Hypothalamus (tissue), 51 donors: ENCODE measurements at places on chromosomes 16 and 17.

- peak; percentile 11 for DNase-seq
These were observed 67.3 kb downstream of the ZNF423 start for GRCh38 chr16:49788572-49788971.

DNA sequence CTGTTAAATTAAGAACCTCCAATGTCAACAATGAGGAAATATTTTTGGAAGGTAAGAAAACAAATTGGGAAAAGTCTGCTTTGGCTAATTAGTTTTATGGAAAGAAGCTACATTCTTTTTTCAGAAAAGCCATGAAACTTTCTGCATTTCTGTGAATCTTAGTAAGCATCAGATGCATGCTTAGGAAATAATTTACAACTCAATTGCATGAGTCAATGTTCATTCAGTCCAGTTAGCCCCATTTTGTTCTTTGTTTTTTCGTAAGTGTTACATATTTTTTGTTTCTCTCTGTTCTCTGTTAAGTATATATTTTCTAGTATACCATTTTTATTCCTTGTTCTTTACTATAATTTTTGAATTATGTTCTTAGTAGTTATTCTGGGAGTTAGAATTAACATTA lies 195.2 kb upstream of the KIF2B start:
- no peak for DNase-seq

DNA sequence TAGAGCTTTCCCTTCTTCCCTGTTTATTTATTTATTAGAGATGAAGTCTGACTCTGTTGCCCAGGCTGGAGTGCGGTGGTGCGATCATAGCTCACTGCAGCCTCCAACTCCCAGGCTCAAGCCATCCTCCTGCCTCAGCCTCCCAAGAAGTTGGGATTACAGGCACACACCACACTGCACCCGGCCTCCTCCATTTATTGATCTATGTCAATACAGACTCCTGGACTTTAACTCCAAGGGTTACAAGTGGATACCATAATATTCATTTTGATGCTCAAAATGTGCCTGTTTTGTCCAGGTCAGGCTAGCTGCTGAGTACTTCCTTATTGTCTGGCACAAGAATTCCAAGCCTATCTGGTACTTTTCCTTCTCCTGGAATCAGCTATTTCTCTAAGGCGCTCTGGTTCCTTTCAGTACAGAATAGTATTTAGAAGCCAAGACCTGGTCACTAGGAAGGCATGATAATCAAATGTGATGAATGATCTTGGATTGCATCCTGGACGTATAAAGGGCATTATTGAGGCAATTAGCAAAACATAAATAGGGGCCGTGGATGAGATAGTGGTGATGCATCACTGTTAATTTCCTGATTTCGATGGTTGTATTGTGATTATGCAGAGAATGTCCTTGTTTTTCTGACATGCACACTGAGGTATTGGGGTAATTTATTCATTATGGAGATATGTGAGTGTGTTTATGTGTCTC lies 21.7 kb downstream of the IL4R start:
- no peak for DNase-seq

- DNase-seq: peak; percentile 32
These were observed 13.6 kb upstream of the EEF2K start for GRCh38 chr16:22192261-22193062.

DNA sequence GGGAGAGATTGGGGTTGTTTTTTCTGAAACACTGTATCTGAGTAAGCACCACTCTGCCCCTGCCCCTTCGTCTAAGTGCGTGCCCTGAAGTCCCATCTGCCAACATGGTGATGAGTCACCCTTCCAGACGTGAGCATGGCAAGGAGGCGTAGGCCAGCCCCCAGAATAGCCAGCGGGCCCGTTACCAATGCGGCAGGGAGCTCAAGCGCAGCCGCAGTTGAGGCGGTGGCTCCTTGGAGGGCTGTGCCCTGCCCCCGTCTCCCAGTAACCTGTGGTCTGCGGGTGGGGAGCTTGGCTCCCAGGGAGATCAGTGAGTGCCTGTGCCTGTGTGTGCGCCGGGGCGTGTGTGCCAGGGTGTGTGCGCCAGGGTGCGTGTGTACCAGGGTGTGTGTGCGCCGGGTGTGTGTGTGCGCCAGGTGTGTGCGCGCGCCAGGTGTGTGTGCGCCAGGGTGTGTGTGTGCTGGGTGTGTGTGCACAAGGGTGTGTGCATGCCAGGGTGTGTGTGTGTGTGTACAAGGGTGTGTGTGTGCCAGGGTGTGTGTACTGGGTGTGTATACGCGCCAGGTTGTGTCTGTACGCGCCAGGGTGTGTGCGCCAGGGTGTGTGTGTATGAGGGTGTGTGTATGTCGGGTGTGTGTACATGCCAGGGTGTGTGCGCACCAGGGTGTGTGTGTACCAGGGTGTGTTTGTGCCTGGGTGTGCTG lies 98.6 kb upstream of the CHMP6 start:
- no peak for DNase-seq

- no peak for DNase-seq
These were observed 6.0 kb downstream of the SOX9 start for GRCh38 chr17:72126575-72127486.

GRCh38 chr17:67376415-67376736 lies 705 bp upstream of the PITPNC1 start:
- DNase-seq: no peak

- DNase-seq: no peak
These were observed 63.3 kb downstream of the TUBD1 start for GRCh38 chr17:59829217-59830006.

DNA sequence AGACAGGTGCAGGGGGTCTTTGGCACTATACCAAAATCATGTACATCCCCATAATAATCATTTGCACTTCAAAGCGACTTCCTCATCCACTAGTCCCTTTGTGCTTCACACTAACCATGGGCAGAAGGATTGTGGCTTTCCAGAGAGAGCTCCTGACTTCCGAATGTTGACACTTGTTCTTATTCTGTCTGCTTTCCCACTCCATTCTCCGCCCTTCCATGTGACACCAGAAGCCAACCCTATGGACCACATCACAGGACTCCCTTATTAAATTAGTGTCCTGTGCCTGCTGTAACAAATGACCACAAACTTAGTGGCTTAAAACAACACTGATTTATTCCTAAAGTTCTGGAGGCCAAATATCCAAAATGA lies 91.6 kb downstream of the CMC2 start:
- no peak for DNase-seq

GRCh38 chr17:76714822-76715495 lies 4.2 kb upstream of the MXRA7 start:
- peak; percentile 29 for DNase-seq

DNA sequence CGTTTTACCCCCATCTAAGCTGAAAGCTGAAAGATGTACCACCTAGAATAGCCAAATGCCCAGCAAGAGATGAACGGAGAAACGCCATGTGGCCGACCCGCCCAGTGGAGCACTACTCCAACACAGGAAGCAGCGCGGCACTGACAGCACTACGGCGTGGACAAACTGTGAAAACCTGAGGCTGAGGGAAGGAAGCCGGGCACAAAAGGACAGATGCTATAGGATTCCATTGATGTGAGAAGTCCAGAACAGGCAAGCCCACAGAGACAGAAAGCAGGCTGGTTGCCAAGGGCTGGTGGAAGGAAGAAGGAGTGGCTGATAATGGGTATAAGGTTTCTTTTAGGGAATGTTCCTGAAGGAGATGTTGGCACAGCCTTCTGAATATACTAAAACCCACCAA lies 29.4 kb upstream of the SLC38A8 start:
- DNase-seq: no peak

DNA sequence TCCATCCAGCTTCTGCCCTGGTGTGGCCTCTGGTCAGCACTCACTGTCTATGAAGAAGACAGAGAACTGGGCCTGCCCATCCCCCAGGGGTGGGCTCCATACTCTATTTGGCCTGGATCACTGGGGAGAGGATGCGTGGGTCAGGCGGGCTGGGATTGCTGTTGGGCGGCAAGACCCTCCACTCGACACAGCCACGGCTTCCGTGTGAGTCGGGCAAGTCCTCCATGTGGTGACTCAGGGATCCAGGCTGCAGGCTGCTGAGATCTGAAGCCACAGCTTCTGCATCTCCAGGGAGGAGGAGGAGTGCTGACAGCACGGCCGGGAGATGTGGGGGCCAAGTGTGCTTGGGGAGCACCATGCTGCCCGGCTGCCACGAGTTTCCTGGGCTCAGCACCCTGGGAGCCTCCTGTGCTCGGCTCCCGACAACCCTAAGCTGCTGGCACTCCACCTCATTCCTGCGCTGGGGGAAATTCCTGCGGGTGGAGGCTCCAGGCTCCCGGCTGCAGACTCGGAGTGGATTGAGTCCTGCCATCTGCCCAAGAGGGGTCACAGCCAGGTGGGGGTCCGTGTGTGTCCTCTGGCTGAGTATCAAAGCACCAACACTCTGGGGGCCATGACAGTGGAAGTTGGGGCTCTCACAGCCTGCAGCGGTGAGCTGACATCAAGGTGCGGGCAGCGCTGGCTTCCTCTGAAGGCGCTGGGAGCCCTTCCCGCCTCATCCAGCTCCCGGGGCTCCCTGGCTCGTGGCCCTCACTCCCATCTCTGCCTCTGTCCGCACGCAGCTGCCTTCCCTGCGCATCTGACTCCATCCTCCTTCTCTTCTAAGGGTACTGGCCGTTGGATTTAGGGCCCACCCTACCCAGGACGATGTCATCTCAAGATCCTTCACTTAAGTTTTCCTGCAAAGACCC lies 24.4 kb upstream of the CBFA2T3 start:
- DNase-seq: no peak

GRCh38 chr17:40124279-40125141 lies 2.7 kb downstream of the MSL1 start:
- no peak for DNase-seq

GRCh38 chr16:28326881-28327610 lies 34.7 kb downstream of the SBK1 start:
- no peak for DNase-seq

DNA sequence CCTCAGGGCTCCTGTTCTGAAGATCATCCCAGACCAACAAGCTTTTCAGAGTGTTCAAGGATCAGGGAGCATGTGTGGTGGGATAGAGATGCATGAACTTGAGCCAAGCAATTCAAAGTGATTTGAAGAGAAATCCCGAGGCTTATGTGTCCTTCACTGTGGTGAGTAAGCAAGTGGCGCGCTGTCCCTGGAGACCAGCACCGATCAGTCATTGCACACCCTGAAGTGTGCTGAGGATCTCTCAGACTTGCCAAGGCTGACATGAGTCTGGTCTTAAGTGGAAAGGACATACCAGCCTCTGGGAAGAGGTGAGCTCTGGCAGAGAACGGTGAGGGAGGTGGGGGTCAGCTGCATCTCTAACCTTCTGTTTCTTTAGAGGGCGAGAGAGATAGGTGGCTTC lies 43.8 kb upstream of the CDH13 start:
- DNase-seq: no peak

DNA sequence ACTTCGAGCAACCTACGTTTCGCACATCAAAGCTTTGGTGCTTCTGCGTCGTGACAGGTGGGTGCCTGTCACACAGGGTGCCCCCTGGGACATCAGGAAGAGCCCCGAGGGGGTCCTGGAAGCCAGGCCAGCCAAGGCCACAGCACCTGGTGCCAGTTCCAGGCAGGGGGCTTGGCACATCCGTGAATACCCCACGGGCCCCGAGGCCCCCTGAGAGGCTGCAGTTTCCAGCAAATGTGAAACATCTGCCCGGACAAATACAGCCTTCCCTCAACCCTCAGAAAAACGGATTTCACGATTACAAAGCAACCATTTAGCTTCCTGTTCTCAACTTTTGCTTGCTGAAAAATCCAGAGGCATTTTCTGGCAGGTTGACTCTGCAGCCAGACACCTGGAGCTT lies 109.3 kb upstream of the METRNL start:
- no peak for DNase-seq

DNA sequence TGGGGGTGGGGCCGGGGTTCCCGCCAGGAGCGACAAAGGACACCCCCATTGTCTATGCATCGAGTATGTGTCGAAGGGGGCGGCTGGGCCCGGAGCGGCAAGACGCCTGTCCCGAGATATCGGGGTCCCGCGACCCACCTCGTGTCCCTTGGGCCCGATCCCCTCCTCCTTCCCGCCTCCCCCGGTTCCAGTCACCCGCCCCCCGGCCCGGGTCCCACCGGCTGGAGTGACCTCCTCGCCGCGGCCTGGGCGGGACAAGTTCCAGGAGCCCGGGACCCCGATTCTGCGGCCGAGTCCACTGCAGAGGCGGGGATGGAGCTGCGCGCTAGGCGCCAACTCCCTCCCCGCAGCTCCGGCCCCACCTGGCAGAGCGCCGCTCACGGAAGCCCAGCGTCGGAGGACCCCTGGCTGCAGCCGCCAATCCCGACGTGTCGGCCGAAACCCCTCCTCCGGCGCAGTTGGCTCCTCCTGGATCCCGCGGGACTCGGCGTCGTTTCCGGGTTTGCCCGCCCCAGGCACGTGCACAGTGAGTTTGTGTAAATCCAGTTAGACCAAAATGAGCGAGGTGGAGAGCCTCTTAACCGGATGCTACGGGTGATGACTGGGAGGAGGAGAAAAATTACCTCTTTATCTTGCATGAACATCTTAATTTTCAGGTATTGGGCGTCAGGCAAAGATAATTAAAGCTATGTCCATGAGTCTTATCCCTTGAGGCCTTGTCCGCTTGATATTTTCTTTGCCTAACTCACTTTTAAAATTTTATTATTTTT lies at the start of gene NMRAL1:
TSS of gene NMRAL1 (minus strand) at position 434 of the 770 bp plus-strand sequence. CDS start 493 bp downstream, outside the sequence.
- peak; percentile 82 for DNase-seq

DNA sequence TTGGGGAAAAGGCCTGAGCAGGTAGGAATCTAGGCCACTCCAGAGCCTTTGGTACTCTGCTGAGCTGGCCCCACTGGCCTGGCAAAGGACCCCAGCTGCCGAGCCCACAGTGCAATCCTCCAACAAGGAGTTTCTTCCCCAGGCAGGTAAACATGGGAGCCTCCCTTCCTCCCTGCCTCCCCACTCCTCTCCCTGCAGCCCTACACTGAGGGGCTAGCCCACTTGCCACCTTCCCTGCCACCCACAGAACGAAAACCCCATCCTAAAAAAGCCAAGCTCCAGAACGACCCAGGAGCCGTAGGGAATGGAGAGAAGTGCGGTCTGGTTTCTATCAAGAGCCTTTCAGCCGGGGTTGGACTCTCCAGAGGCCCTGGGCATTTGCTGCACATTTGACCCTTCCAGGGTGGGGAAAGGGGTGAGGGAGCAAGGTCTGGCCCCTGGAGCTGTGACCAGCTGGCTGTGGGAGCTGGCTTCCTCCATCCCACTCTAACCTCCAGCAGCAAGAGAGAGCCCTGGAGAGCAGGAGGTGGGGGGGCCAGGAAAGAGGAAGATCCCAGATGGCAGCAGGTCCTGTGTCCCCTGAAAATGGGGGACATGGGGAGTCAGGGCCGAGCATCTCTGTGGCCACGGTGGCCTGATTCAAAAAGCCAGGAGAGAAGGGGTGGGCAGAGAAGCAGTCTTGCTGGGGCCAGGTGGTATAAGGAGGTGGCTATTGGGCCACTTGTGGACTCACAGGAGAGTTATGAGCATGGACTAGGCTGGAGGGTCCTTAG lies 1.3 kb downstream of the HID1 start:
- DNase-seq: no peak

DNA sequence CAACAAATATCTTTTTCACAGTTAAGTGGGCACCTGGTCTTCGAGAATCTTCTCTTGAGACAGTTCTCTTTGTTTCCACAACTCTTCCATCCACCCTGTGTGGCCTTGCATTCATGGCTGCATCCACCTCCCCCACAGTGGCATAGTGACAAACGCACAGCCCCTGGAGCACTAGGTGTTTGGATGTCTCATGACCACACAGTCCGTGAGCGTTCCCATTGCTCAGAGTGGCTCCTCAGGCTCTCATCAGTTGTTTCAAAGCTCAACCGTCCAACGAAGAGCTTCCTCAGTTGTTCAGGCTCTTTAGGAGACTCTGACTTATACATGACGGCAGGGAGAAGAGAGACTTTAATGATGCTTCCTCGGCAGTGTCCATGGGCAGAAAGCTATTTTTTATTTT lies 191.6 kb downstream of the CDRT15L2 start:
- DNase-seq: no peak

- DNase-seq: no peak
These were observed 129.9 kb downstream of the RAP1GAP2 start for GRCh38 chr17:2926019-2926650.

GRCh38 chr16:88936008-88936555 lies 40.9 kb downstream of the CBFA2T3 start:
- DNase-seq: no peak
